ENCODE measurements at places on chromosomes 16 and 17.

DNA sequence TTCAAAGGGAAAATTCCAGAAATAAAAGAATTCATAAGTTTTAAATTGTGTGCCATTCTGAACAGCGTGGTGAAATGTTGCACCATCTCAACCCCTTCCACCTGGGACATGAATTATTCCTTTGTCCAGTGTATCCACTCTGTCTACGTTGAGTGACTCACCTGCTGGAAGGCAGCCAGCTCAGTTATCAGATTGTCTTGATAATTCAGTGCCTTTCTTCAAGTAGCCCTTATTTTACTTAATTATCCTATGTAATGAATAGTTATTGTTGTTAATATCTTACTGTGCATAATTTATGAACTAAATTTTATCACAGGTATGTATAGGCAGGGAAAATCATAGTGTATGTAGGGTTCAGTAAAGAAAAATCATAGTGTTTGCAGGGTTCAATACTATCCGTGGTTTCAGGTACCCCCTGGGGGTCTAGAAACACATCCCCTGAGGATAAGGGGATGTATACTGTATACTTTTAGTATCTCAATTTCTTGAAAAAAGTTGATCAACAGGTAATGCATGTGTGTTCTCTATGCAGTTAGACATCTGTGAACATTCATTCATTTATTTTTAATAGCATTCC, 7.7 kb upstream of the PCTP start:
- no peak for DNase-seq

- DNase-seq, result no peak
These were observed 66.6 kb upstream of the CLEC18B start for GRCh38 chr16:74487634-74488495.

DNA sequence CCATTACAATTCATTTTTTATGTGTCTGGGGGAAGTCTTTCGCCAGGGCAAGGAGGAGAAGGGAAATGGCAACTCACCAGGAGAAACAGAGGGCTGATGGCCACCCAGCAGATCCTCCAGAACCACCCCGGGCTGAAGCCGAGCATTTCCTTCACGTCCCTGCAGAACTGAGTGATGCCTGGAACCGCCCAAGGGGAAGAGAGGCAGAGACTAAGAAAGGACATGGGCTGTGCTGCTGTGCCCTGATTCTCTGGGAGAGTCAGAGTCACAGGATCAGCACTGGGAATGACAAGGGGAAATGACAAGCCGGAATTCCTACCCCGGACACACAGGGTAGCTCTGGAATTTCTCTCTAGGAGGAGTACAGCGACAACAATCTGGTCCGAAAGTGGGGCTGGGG, 27.8 kb downstream of the SLC6A4 start:
- DNase-seq, result no peak

GRCh38 chr17:17051791-17052461, 9.7 kb downstream of the MPRIP start:
- DNase-seq, result no peak

GRCh38 chr16:22063888-22064467, 28.4 kb upstream of the VWA3A start:
- DNase-seq, result no peak

- no peak for DNase-seq
These were observed 123.5 kb downstream of the ANKRD11 start for GRCh38 chr16:89366561-89367537.

DNA sequence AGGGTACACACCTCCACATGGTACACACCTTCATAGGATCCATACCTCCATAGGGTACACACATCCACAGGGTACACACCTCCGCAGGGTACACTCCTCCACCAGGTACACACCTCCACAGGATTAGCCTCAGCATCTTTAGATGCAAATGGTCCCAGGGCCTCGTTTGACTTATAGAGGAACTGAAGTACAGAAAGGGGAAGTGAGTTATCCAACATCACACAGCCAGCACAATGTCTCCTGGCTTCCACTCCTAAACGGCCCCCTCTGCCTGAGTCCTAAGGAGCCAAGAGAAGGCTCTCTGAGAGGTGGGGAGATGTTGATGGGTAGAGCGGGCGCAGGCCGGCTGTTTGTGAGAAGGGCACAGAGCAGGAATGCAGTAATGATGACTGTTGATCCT, 12.0 kb downstream of the FOXN1 start:
- DNase-seq, result no peak

- DNase-seq, result no peak
These were observed 4.9 kb downstream of the ZG16B start for GRCh38 chr16:2834968-2835367.

DNA sequence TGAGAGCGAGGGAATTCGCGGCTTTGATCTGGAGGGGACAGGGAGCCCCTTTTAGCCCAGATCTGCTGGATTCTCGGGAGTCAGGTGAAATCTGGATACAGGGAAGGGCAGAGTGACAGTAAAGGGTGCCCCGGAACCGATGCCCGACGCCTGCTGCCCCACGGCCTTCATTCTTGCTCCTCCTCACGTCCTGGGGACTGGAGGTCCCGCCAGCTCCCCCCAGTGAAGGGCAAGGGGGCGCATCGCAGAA, 596 bp downstream of the OR1F1 start:
- no peak for DNase-seq

GRCh38 chr17:64339516-64340490, 50.9 kb downstream of the PECAM1 start:
- DNase-seq, result no peak

GRCh38 chr16:87076950-87077749, 240.0 kb downstream of the C16orf95 start:
- peak; percentile 29 for DNase-seq

GRCh38 chr17:44925731-44926697, 10.7 kb upstream of the GFAP start:
- DNase-seq, result no peak

All from NK-92 treated with Interleukin-12 subunit alpha and Interleukin-12 subunit beta, amount 100 ng/mL, for 24 hours (cell line).